ENCODE measurements at places on chromosomes 5 and 9.

DNA sequence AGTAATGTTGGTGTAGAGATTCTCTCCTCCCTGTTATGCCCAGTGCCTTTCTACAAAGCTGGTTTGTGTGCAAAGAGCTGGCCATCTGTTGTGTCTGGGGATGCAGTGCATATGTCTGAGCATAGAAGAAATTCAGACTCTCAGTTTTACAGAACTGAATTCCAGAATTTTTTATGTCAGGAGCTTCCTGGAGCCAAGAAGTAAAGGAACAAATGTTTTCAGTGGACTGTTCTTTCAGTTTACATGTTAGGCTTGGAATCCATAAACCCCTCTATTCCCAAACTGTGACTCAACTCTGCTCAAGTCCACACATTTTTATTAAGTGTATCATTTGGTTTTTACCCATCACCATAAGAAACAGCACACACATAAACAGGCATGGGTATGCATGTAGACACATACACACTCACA lies 366.0 kb downstream of the BRINP1 start:
- no peak for DNase-seq

DNA sequence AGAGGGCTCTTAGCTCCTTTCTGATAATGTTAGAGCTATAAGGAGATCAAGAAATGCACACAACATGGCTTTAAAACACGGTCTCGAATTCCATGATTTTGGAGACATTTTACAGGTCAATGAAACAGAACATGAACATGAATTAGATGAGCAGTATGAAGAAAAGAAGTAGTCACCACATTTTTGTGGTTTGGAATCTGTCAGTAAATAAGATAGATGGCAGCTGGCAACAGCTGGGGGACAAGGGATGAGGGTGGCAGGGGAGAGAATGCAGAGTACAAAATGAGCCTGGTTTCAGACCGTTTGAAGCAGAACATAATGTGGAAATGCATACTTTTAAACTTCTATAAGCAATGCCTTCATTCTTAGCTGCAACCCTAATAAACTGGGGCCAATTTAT lies 107.1 kb downstream of the OXCT1 start:
- DNase-seq, result peak; percentile 24

DNA sequence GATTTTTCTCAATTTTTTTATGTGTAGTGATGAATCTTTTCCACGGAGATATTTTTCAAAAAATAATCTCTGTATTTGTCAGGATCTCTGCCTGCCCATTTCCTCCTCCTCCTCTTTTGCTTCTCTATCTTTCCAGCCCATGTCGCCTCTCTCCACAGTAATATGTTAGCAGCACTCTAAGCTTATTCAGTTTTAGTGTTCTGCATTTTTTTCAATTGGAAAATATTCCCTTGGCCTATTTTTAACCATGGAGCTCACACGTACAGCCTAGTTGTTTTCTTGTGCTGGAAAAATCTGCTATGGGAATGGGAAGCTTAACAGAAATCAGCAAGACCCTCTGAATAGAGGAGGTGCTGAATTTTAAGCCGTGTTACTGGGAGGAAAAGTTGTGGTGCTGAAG lies 16.3 kb downstream of the TRPC7 start:
- no peak for DNase-seq

DNA sequence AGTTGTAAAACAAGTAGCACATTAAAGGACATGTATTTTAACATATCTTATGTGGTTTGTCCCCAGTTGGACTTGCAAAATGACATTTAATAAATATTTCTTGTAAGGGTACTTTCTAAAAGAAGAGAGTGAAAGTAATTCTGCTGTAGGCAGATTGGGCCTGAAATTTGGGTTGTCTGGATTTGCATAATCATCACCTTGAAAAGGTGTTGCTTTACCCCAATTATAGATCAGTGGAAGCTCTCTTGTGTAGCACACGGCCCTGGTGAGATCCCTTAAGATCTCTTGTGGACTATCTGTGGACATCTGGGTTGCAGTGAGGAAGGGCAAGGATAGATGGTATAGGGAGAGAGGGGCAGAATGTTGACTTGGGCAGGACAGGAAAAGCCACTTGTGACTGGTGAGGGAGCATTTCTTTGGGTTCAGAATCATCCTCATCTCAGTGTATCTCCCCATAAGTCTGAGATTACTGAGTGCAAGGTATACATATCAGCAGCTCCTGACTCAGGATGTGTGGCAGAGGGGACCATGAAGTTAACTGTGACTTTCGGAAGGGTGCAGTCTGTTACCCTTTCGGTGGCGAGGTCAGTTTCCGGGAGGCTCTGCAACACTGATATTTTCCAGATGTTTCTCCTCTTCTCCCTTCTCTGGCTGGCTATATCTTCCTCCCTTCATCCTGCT lies 2.0 kb upstream of the TNFAIP8 start:
- no peak for DNase-seq

DNA sequence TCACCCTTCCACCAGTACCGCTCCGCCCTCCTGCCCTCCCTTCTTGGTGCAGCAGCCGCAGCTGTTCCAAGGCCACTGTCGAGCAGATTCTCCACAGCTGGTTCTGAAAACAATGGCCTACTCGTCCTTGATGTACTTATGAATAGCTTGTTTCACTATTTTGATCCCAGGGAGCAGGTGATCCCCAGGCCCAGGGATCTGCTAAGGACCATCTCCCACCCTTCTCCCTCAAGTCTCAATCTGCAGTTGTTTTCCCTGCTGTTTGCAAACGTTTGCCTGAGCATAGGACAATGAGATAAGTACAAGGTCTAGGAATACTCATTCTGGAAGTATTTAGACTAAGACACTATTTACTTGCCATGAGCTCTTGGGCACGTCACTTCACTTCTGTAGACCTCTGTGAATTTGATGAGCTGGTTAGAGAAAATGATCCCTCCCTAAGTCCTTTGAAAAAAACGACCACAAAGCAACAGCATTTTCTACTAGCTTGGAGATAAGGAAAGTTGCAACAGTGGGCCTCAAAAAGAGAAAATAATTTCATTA lies 1.8 kb downstream of the LURAP1L start:
- DNase-seq, result no peak

GRCh38 chr9:80707120-80707519 lies 982.2 kb downstream of the TLE1 start:
- DNase-seq, result no peak

DNA sequence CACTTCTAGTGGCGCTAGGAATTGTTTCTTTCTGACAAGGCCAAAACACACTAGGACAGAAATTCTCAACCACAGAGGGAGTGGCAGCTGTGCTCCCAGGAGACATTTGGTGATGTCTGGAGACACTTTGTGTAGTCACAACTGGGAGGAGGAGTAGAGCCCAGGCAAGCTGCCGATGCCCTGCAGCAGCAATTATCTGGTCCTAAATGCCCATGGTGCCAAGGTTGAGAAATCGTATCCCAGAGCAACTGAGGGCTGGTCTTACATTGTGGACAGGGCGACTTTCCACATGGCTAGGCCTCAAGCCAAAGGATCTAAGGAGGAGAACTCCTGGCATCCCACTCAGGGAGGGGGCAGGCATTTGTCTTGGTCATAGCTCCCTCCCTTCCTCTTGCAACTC lies 259.9 kb downstream of the GADD45G start:
- no peak for DNase-seq

DNA sequence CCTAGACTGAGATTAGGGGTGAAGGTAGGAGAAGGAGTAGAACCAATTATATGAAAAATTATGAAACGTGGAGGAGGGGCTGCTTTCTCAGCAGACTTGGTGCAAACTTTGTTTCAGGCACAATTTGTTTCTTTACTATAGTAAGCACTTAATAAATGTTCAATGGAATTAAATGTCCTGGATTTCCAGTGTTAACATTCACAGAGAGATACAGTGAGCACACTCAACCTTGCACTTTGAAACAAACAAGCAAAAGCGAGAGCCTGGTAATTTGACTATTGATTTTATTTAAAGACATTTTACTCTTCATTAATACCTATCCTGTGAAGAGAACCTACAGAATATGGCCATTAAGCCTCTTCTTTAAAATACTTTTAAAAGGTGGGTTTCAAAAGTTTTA lies 933 bp downstream of the LECT2 start:
- DNase-seq, result no peak

GRCh38 chr9:132250324-132251262 lies 88.7 kb downstream of the NTNG2 start:
- DNase-seq, result no peak

DNA sequence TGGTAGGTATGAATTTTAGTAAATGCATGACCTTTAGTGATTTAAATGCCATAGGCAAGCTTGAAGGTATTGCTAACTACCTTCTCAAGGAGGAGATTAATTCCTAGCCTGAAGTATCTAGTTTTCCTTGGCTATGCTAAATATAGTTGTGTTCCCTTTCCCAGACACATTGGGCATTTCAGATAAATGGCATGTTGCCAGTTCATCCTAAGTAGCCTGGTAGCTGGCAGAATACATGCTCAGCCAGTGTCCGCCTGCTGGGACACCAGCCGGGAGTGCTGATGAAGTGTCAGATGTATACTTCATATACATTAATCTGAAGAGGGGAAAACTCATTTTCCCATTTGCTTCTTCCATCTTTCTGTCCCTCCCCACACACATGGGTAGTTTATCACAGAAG lies 196.9 kb downstream of the MAST4 start:
- no peak for DNase-seq

DNA sequence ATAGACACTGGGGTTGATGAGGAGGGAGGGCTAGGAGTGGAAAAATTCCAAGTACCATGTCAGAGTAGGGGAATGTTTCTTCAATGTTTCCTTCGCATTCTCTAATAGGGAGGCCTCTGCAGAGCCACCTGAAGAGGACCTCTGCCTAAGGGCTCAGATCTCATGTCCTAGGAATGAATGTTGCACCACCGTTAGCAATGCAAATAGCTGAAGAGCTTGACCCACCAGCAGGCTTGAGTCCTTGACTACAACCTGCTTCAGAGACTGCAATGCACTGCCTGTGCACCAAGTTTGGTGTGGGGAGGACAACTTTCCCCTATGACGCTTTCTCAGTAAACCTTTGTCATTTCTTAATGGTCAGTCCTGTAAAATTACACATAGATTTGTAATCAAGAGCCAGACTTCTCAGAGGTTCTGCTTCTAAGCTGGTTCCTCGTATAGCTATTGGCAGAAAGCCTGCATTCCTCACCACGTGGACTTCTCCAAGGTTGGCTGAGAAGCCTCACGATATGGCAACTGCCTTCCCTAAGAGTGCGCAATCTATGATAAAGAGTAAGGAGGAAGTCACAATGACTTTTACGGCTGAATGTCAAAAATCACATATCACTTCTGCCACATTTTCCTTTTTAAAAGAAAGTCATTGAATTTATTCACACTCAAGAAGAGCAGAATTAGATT lies 600.7 kb upstream of the PTGER4 start:
- no peak for DNase-seq

DNA sequence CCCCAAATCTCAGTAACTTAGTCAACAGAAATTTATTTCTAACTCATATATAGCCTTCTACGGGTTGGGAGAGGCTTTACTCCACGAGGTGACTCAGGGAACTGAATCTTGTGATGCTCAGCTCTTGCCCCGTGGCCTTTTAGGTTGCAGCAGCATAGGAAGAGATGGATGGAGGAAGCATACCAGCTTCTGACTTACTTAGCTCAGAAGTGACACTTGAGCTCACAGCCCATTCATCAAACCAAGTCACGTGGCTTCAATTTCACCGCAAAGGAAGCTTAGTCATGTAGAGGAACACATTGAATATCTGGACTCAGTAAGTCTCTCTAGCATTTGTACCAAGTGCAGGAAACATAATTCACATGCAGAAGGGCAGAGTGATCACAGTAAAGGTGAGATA lies 124.1 kb upstream of the KCNN2 start:
- DNase-seq, result peak; percentile 4

DNA sequence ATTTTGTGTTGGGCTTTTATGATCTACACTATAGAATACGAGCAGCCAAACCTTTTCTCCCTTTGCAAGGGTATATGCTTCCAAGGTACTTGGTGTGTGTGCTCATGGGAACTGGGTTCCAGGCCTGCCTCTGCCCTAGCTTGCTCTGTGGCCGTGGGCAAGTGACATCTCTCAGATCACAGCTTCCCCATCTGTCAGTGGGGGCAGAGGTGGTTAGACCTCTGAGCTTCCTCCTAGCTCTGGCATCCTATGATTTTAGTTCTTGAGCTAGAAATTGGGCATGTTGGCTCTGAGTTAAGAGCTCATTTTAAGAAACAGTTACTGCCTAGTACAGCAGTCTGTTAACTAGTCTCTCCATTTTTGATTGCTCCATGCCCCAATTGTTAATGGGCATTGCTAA lies 12.5 kb upstream of the CCNJL start:
- DNase-seq, result no peak

GRCh38 chr9:104748359-104749031 lies 1.0 kb downstream of the NIPSNAP3A start:
- DNase-seq, result peak; percentile 23

DNA sequence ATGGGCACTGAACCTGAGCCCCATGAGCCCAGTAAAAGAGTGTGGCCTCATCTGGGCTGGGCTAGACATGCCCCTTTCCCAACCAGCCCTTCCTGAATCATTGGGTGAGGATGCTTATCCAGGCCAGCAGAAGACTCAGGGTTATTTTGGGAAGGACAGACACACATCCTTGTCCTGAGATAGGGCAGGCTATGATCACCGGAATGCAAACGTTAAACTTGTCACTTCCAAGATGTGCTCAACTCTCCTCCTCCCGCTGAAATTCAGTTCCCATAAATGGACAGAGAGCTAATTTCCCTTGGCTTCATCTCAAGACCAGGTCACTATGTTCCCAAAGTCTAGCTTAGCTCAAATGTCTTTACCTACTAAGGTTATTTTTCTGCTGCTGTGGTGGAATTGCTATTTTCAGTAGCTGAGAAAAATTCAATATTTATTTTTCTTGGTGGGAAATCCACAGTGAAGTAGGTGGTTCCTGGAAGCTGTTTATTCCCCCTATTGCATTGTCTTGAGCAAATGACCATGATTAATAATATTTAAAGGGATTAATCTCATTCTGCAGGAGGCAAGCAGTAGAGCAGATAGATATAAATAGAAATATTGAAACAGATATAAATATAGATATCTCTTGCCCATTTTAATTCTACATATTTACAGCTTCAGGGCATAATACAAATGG lies 70.0 kb downstream of the NXNL2 start:
- DNase-seq, result no peak
